Epithelial cell of umbilical artery (primary cell): ENCODE measurements at places on chromosomes 13 and 19. TPM values are rescaled to one million over a fixed set of nuclear protein-coding genes. Genes with fewer than 3 reads are reported as not detected.

GIPC1 gene
- 144 and 154 TPM in 2 replicates for total RNA-seq

SCGB2B2 gene
- total RNA-seq, result under 0.01 TPM in 1 of 2 replicates, not detected in the other

CERS1 gene
- 2.0 and 5.8 TPM in 2 replicates for total RNA-seq

CILP2 gene
- not detected in 2 replicates for total RNA-seq

C19orf67 gene
- not detected in 2 replicates for total RNA-seq
